NT2/D1 (cell line): ENCODE measurements at places on chromosomes 3 and 15.

DNA sequence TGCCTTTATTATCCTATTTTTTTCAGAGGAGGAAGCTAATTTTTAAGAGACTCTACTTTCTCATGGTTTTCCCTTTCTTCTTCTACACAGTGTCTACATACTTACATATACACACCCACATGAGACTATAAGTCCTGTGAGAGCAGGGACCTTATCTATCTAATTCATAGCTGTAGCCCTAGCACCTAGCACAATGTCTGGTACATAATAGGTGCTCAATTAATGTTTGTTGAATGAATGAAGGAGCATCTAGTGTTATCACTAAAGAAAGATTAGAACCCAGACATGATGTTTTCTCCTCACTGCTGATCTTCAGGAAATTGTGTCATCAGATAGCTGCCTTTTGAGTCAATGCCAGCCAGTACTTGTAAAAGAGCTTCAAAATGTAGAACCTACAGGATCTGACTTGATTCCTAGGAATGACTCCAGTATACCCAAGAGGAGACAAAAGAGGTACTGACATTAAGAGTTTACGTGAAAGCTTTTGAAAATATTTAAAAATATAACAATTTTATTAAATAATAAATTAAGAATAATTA lies 2.5 kb downstream of the SCG5 start:
- DNase-seq: no peak

- DNase-seq: no peak
Observed at GRCh38 chr3:115520651-115521245, 102.6 kb upstream of the GAP43 start.

- DNase-seq: no peak
Observed at GRCh38 chr3:153180860-153181372, 18.9 kb downstream of the RAP2B start.

DNA sequence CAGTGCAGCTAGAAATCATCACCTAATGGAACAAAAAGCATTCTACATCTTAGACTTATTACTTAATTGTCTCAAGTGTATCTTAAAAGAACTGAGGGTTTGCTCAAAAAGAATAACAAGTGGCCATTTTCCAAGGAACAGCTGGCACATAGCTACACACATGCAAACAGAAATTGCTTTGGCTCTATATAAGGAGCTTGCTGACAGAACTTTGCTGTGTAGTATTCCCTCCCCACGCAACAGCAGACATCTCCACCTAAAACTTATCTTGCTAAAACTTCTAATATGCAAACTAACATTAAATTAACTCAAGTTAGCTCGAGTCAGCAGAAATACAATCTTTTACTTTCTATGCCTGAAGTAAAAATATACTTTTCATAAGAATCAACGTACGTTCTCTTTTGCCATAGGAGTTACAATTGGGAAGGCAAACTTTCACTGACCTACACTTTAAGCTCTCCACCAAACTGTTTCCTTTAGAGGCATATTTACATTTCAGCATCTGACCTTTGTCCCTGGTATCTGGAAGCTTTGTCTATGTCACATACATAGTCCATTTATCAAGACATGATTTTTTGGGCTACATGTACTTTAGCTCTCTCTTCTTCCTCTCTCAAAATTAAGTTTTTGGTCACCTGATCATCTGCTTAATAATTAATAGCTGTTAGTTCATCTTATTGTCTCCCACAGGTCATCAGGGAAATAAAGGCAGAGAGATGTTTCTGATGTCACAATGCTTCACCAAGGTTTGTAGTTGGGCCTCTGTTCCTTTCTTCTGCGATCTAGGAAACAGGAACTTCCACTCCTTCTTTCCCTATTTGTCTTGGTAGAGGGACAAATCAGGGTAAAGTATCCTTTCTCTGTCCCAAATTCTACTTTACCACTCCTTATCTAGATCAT lies 163.4 kb upstream of the AGTR1 start:
- DNase-seq: no peak

DNA sequence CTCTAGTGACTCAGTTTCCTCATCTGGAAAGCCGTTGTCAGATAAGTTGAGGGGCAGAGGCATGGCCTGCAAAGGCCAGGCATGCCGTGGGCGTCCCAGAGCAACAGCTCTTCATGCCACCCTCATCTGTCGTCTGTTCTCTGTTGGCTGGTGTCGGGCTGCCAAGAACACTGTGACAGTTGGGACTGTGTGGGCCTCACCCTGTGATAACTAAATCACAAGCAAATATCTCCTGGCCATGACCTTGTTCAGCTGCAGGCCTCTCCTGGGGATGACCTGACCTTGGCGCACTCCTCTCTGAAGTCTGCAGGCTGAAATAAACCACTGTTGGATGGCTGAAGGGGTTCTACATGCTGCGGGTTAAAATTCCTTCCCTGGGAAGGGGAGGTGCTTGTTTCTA lies 145.9 kb downstream of the SHQ1 start:
- DNase-seq: no peak

DNA sequence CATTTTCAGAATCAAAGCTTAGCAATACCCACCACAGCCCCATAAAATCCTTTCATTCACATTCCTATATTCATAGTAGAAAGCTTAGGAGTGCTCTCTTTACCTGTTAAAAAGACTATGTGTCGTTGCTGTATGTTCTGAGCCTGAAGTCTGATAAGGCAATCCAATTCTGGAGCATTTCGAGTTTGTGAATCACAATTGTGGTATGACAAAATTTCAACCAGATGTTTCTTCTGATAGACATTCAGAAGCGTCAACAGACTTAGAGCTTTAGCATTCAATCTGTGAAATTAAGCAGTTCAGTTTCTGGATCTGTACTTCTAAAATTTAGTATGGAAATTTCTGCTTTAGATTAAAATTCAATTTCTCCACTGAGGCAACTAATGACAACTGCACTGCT lies 58.3 kb downstream of the TASOR start:
- DNase-seq: no peak

DNA sequence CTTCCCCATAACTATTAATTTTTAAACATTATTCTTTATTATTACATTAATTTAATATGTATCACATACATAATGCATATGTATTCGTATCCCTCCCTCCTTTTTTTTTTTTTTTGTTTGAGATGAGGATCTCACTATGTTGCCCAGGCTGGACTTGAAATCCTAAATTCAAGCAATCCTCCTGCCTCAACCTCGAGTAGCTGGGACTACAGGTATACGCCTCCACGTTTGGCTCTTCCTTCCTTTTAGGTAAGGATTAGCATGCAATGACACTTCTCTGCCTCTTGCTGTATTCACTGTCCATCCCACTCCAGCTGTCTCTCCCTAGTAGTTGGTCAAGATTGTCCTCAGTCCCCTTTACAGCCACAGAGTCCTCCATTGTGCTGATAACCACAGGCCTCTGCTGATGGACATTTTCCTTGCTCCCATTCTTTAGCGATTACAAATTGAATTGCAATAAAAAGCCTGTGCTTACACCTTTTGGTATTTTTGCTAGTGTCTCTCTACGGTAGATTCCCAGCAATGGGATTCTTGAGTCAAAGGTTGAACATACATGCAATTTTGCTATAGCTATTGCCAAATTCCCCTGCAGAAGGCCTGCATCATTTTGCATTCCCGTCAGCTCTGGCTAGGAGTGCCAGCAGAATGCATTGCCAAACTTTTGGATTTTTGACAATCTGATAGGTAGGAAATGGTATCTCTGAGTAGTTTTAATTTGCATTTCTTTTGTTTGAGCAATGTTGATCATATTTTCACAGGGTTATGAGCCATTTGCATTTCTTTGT lies 156.6 kb downstream of the SMAD6 start:
- DNase-seq: no peak

DNA sequence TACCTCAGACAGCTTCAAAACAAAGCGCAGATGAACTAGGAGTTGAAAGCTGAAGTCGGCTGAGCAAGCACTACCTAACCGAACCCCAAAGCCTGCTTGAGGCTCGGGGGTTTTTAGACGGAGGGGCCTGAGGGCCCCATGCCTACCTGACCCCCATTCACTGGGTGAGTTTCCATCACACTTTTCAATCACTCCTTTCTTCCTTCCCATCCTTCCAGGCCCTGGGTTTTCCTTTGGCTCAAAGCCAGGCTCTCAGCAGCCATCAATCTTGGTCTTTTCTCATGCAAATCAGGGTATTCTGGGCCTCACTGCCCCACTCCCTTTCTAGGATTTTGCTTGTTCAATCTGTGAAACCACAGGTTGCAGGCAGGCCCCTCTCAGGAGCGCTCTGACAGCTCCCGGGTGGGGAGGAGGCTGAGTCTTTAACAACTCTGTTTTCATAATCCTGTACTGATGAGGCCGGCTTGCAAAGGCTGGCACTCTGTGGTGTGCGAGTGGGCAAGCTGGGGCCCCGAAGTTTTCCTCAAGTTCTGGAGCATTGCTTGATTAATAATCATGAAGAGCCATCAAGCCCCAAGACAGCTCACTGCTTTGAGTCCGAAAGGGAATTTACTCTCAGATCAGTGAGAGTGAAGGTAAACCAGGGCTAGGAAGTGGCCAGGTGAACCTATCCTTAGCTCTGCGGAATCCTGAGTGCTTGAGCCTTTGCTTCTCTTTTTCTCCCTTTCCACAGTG lies 97.6 kb downstream of the FRMD4B start:
- DNase-seq: peak; percentile 89

DNA sequence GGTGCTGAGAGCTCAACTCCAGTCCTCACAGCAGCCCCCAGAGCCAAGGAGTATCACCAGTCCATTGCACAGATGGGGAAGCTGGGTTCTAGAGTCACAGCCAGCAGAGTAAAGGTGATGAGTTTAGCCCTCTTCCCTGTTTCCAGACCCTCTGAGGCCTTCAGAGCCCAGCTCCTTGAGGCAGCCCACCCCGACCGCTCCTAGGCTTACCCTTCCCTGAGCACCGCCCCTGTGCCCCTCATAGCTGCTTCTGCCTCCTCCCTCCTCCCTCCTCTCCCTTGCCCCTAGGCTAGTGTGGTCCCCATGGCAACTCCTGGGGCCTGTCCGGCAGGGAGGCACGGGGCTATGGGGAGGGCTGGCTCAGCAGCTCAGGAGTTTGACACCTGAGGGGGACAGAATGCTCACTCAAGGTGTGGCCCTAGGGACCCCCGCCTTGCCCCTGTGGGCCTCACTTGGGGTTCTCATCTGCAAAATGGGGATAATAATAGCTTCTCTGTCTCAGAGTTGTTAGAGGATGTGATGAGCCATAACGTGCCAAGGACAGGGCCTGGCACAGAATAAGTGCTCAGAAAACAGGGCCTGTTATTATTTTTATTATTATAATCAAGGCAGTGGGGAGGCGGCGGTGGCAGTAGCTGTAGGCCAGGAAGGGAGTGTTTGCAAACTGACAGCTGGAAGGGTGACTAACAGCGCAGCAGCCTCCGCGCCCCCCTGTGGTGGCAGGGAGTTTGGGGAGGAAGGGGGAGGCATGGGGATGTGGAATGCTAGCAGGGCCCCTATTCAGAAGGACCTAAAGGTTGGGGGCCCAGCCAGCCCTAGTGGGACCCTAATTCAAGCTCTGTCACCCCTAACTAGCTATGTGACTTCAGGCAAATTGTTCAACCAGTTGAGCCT lies 11.5 kb downstream of the CSK start:
- DNase-seq: no peak

GRCh38 chr15:29988701-29989100 lies 94.1 kb upstream of the GOLGA8J start:
- no peak for DNase-seq

- peak; percentile 39 for DNase-seq
Observed at GRCh38 chr3:46705022-46705530, 3.9 kb downstream of the TMIE start.

GRCh38 chr3:110324171-110324705 lies 747.4 kb upstream of the NECTIN3 start:
- no peak for DNase-seq

- DNase-seq: no peak
Observed at GRCh38 chr3:134352031-134352671, 22.1 kb downstream of the AMOTL2 start.

GRCh38 chr15:40439960-40440742 lies 602 bp upstream of the BAHD1 start:
- DNase-seq: no peak

GRCh38 chr3:183564046-183564445 lies 8.5 kb upstream of the KLHL6 start:
- DNase-seq: no peak

DNA sequence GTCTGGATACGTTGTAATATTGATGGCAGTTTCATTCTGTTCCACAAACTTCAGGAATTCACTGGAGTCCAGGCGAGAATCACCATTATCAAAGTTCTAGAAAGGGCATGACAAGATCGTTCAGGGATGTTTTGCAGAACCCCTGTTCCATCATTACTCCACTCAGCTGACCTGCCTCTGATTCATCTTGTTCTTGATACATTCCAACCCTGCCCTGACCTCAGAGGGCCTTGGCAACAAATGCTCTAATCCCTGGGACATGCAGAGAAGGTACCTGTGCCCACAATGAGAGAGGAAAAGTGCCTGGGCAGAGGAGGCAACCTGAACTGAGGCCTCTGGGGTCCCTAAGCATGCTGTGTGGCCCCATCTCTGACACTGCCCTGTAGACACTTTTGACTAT lies 45.9 kb downstream of the FSTL1 start:
- DNase-seq: no peak

- DNase-seq: no peak
Observed at GRCh38 chr15:70399204-70399603, 301.5 kb upstream of the TLE3 start.

GRCh38 chr3:126955004-126955790 lies 27.7 kb upstream of the PLXNA1 start:
- no peak for DNase-seq

GRCh38 chr3:127676921-127677351 lies 4.2 kb downstream of the ABTB1 start:
- no peak for DNase-seq

GRCh38 chr3:117349566-117349965 lies 640.0 kb downstream of the TUSC7 start:
- DNase-seq: no peak

- no peak for DNase-seq
Observed at GRCh38 chr3:191136347-191136746, 62.7 kb upstream of the OSTN start.

DNA sequence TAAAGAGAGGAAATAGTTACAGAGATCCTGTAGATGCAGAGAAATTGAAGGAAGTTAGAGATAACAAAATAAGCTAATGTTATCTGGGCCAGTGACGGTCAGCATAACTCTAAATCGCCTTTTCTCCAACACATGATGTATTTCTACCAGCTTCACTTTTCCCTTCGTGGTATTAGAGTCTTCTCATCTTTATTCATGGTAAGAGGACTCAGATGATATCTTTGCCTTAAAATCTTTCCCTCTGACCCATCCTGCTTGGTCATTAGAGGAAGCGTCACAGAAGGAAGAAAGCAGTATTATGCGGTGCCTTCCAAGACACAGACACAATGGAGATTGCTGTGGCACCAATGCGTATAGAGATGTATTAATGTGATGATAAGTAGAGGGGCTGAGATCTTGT lies 320.7 kb upstream of the GOLIM4 start:
- no peak for DNase-seq

DNA sequence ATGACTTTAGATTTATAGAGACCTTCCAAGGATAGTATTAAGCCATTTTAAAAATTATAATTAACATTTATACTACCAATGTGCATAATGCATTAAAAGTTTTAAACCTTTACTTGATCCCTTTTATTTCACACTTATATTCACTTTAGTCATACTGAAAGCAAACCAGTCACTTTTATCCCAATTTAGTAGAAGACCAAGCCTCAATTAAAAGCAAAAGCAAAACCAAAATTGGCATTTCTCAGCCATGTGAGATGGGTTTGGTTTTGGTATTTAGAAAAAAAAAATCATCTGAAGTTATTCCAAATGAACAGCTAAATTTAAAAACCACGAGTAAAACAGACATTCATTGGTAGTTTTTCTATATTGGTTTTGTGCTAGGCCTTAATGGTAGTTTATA lies 249.4 kb downstream of the LPP start:
- DNase-seq: no peak
